ENCODE measurements at places on chromosomes 13 and 19.

DNA sequence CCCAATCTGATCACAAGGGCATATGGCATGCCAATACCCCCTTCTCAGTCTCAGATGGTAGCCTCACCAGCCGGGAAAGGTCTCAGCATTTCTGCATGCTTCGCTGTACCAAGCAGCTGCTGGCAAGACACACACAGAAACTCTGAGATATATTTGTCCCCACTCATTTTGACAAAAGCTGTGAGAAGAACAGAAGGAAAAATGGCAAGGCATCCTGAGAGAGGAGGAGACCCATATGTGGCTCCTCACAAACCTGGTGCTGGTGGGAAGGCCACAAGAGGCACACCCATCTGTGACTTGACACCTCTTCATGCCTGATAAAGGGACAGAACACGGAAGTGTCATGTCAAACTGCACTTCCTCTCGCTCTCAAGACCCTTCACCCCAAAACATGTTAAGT, 36.7 kb upstream of the DOCK9 start:
- DNase-seq = no peak

DNA sequence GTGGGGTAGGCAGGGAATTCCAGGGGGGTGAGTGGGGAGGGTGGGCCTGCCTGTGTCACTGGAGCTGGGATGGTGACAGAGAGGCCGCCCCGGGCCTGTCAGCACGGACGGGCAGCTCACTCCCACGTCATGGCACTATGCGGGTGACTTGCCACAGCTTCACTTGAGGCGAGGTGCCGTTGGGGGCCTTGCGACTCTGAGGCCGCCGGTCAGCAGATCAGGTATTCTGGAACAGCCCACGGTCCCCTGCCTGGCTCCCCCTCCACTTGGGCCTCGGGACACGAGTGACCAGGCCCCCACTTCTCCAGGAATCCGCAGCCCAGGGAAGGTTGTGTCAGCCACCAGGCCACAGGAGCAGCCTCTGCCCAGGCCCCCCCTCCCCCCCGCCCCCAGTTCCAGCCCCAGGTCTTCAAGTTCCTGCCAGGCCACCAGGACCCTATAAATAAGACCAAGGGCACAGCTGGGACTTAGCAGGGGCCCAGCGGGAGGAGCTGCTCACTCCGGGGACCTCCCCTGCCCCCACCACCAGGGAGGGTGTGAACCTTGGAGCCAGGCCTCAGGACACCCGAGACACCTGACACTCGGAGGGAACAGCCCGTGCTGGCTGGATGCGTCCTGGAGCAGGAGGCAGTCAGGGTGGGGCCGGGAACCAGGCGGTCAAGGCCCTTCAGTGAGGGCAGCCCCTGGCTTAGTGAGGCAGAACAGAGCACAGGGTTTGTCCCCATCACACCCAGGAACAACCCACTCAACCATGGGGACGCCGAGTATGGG, 2.7 kb upstream of the MIDN start:
- no peak for DNase-seq

DNA sequence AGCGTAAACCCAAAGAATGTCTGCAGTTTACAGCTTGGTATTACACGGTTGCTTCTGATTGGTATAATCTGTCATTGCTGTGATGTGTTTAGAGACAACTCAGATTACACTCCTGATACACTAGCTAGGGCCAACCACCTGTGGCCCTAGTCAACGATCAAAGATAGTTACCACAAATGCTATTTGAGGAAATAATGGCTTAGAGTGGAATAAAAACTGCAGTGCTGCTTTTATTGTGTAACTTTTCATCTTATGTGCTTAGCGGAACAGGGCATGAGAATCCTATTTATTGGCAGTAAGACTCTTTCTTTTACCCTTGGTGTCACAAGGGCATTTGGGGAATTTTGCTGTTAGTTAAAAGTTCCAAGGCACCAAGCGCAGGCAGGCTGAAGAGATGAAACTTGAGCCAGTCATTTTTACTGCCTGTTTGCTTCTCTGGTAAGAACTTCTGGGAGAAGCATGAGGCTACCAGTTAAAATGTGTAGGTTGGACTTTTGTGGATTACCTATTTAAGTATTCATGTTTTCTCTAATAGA, 363.3 kb downstream of the KCNRG start:
- no peak for DNase-seq

GRCh38 chr13:71964491-71965100, 97.6 kb upstream of the DACH1 start:
- no peak for DNase-seq

All from stimulated activated CD8-positive, alpha-beta memory T cell treated with anti-CD3 and anti-CD28 coated beads, Interleukin-2, amount 100 ng/mL, for 1 hour (primary cell).